ENCODE measurements at places on chromosomes 13 and 19. TPM values are rescaled to one million over a fixed set of nuclear protein-coding genes. Genes with fewer than 3 reads are reported as not detected.

DNA sequence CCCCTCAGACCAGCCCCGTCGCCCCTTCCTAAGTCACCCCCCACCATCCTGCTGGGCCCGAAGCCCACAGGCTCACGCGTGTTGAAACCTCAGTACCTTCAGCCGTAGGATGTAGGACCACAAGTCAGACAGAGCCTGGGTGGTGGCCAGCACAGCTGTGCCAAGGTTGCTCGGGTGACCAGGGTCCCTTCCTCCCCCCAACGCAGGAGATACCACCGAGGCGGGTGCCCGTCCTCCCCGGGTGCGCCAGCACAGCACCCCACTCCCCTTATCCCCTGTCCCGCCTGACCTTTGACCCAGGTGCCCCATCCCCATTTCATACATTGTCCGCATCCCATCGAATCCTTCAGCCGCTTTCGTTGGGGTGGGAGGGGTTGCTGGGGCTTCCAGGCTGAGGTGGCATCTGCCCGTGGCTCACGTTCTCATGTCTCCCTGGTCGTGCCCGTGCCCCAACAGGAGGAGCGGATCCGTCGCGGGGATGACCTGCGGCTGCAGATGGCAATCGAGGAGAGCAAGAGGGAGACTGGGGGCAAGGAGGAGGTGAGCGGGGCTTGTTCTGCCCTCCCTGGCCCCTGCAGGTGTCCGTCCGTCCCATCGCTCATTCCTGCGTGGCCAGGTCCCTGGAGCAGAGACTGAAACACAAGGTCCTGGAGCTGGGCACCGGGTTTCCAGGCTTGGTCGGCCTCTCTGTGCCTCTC is 14.5 kb downstream of the EPN1 start:
- no peak for DNase-seq

DNA sequence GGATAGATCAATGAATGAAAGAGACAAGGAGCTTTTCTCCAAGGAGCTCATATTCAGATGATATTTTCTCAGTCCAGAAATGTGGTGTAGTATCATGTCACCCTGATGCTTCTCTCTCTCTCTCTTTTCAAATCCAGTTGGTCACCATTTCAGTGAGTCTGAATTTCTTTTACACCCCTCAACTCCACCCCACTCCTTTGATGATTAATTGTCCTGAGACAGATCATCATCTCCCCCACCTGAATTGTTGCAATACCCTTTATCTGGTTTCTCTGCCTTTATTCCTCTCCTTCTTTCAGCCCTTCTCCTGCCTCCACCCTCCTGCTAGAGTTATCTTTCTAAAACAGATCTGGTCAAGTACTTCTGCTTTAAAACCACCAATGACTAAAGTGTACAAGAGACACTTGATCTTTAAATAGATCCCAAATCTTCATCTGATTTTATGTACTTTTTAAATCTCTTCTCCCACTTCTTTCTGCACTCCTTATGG is 299.8 kb downstream of the KLF5 start:
- DNase-seq = no peak

DNA sequence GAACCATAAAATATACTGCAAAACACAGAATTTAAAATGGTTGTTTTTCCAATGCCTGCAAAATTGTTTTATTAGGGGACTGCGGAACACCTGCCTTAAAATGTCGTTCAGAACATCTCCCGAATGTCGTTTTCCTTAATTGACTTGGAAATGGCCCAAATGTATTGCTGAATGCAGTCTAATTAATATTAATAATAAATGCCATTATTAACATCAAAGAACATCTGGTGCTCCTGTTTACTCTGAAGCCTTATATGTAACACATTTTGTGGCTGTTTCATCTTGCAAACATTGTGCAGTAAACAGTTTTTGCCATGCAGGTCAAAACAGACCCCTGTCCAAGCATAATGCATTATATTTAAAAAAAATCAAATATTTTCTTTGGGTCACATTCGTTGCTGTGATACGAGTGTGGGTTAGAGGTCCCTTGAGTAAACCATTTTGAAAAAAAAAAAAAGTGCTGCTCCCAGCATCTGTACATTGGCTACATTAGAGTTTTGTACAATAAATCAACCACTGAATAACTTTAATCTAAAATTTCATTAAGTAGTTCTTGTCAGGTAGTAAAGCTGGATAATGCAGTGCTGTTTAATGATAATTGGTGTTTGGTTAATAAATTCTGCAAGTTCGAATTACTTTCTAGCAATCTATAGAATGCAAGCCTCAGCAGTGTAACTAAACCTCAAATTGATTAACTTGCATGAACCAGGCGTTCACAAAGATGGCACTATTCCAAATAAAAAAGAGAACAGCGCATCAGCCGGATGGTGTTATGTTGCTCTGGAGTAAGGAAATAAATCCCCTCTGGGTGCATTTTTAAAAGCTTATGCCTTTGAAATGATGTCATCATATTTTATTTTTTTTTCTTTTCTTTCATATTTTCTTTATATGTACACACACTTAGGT is 140.2 kb downstream of the ZNF536 start:
- DNase-seq = no peak

UBE2L5 gene
- not detected for total RNA-seq

CCDC70 gene
- not detected for total RNA-seq
